ENCODE measurements at places on chromosomes 16 and 17.

DNA sequence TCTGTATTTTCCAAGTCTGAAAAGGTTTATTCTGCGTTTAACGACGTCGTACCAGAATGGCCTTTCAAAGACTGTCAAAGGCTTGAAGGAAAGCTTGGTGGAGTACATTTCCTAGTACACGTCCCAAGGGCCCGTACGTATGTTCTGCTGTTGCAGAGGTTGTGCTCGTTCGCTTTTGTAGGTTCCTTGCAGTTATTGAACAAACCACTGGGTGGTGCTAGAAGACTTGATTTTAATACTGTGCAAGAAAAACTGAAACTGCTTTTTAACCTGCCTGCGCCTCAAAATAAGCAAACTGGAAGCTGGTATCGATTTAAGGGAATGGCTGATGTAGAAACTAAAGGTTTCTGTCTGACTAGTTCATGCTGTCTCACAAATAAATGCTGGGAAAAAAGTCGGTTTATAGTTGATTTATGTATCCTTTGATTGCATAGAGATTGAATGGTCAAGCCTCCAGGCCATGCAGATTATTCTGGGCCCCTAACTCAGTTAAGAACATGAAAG, 54.6 kb downstream of the USP10 start:
- DNase-seq, result peak; percentile 92

DNA sequence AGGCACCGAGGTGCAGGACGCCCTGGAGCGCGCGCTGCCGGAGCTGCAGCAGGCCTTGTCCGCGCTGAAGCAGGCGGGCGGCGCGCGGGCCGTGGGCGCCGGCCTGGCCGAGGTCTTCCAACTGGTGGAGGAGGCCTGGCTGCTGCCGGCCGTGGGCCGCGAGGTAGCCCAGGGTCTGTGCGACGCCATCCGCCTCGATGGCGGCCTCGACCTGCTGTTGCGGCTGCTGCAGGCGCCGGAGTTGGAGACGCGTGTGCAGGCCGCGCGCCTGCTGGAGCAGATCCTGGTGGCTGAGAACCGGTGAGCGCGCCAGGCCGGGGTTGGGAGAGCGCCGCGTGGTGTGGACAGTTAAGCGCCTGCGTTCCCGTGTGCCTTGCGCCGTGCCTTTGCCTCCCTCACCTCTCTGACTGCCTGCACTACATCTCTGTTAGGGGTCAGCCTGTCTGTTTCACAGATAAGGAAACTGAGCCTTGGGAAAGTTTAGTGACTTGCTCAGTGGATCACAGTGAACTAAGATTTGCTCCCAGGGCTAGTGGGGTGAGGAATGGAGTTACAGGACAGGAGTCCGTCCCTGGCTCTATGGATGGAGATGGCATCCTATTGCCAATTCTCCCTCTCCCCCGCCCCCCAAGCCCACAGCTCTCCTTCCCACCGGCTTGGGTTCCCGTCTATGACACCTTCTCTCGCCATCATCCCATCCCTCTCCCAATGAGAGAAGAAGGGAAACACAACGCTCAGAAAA, 880 bp downstream of the SARM1 start:
- no peak for DNase-seq

GRCh38 chr16:77679391-77679790, 42.9 kb upstream of the NUDT7 start:
- no peak for DNase-seq

DNA sequence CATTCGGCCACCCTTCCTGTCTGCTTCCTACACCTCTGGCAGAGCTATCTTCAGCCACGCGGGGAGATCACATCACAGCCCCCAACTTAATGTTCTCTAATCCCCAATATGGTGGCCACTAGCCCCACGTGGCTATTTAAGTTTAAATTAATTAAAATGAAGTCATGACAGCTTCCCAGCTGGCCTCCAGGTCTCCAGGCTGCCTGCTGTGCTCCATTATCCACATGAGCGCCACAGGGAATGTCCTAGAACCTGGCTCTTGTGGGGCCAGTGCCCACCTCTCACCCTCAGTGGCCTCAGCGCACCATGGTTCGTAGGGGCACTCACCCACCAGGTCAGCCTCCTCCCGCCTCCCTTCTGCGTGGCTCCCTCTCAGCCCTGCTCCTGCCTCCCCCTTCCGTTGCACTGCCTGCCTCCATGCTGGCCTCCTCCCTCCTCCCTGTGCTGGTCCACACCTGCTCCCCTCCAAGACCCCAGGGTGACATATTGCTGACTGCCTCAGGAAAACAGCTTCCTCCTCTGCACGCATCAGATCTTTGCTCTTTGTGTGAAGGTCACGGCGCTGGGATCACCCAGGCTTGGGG, 47.7 kb downstream of the IRF8 start:
- no peak for DNase-seq

- no peak for DNase-seq
These were observed 63.7 kb downstream of the SIAH1 start for GRCh38 chr16:48321317-48322036.

GRCh38 chr16:27152121-27152520, 51.2 kb upstream of the KDM8 start:
- DNase-seq, result no peak

DNA sequence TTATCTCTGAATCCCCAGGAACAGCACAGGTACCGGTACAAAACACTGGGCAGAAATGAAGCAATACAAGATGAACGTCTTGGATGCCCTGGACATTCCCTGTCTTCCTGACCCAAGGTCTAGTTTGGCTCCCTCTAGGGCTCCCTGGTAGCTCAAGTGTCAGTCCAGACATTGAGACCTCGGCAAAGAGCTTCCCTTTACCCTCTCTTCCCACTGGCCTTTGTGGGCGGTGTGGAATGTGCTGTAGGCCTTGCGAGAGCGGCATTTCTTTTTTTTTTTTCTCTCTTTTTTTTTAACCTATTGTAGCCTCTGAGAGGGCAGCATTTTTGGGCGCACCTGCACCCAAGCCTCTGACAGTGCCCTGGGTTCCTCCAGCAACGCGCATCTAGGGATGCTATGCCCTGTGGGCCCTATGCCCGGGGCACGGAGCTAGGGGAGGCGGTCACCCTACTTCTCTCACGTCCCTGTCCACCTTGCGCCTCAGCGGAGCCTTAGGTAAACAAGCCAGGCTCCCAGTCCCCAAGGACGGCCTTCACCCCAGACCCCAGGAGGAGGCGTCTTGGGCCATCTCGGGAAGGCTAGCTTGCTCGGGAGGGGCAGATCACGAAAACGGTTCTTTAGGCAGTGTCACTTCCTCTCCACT, 1.2 kb upstream of the NFATC3 start:
- no peak for DNase-seq

GRCh38 chr16:82639666-82640336, 13.0 kb downstream of the CDH13 start:
- DNase-seq, result peak; percentile 41
